Fibroblast of lung (primary cell): ENCODE measurements at places on chromosomes 4 and X. TPM values are rescaled to one million over a fixed set of nuclear protein-coding genes. Genes with fewer than 3 reads are reported as not detected.

The UGT2B11 gene
- not detected in 2 replicates for total RNA-seq

The LARP1B gene
- 16.8 and 18.5 TPM in 2 replicates for total RNA-seq

The DGAT2L6 gene
- not detected in 2 replicates for total RNA-seq

The ZDHHC15 gene
- 0.17 and 0.77 TPM in 2 replicates for total RNA-seq

The TEX13C gene
- total RNA-seq = not detected in 2 replicates

The MAGEB1 gene
- not detected in 2 replicates for total RNA-seq
